ENCODE measurements at places on chromosomes 11 and 22.

- DNase-seq = no peak
Measured at GRCh38 chr11:67558084-67558772, 25.4 kb upstream of the GSTP1 start.

GRCh38 chr11:119789766-119790407 lies 60.9 kb upstream of the NECTIN1 start:
- DNase-seq = no peak

DNA sequence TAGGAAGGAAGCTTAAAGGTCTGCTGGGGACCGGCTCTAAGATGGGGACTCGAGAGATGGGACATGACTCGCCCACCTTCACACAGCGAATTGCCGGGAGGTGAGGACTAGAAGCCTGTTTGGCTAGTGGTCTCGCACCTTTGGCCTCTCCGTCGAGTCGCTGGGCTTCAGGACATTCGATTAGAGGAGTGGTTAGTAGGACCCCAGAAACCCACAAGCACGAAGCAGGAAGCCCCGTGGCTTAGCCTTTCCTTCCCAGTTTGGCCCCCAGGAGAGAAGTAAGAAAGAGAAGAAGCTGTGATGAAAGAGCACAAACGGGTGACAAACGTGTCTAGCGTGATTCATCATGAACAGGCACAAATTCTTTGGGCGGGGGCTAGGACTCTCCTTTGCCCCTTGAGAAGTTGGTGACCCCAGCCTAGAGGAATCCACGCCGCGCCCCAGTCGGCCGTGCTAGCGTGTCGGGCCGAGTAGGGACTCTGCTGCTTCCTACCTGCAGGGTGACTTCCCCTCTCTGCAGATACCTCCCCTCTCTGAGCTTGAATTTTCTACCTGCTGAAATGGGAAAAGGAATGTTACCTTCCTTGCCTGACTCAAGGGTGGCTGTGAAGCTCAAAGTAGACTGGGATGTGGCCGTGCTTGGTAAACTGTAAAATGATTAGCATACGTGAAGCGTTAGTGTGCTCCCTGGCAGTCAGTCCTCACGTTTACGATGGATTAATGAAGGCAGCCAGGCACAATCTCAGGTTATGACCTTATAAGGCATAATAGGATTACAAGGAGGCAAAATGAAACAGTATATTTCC lies 1.1 kb upstream of the ADM start:
- no peak for DNase-seq

DNA sequence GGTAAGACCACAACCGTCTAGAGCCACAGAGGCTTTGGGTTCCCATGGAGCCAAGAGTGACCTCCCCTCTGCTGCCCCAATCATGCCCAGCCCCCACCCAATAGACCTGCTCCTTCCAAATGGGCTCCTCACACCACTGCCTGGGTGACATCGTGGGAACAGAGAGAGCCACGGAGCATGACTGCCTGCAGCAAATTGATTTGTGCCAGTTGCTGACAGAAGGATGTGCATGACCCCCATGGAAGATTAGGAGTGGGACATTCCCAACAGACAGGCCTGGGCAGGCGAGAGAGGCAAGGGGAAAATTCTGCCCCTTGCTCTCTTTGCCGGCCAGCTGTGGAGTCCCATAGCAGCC lies 88.5 kb downstream of the TENM4 start:
- no peak for DNase-seq

GRCh38 chr11:121930004-121930965 lies 185.7 kb downstream of the BLID start:
- DNase-seq = no peak

- no peak for DNase-seq
Measured at GRCh38 chr11:94662065-94662779, 95.1 kb downstream of the PIWIL4 start.

GRCh38 chr11:67614730-67615714 lies 8.3 kb downstream of the NDUFV1 start:
- no peak for DNase-seq

GRCh38 chr11:125138966-125139365 lies 25.6 kb upstream of the PKNOX2 start:
- no peak for DNase-seq

- no peak for DNase-seq
Measured at GRCh38 chr11:3954448-3955298, 99.2 kb downstream of the STIM1 start.

DNA sequence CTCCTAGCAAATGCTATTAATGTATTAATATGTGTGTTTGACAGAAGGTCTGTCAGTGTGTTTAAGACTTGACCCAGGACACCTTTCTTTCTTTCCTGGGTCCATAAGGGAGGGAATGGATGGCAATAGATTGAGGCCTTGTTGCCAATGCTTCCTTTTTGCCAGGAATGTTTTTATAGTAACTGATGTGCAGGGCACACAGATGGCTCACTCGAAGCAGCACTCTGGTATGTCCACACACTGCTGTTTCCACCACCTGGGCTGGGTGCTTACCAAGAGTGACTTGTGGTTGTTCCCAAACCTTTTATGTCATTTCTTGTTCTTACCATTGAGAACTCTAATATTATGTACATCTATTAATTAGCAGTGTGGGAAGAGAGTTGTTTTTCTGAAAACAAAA lies 396.9 kb upstream of the SYN3 start:
- DNase-seq = no peak

DNA sequence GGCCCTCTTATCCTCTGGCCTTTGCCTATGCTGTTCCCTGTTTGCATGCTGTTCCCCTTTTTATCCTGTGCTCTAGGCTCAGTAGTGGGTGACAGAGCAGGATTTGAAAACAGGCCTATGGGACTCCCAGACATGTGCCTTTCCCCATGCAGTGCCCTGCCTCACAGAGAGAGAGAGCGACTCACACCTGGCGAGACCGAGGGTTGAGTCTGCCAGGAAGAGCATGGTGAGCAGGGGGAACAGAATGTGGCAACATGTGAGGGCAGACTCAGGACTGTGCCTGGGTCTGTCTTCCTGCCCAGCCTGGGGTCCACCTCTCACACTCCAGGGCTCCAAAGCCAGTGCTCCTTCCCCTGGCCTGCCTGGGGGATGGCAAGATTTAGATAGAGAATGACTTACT lies 75.0 kb downstream of the NFAM1 start:
- DNase-seq = no peak

- DNase-seq = no peak
Measured at GRCh38 chr11:90614318-90614717, 391.5 kb upstream of the CHORDC1 start.

Measured in stimulated activated CD4-positive, alpha-beta T cell treated with anti-CD3 and anti-CD28 coated beads, Interleukin-12 subunit alpha, Interleukin-12 subunit beta, amount 100 ng/mL, for 24 hours (primary cell).